ENCODE measurements at places on chromosomes 7 and 10. TPM values are rescaled to one million over a fixed set of nuclear protein-coding genes. Genes with fewer than 3 reads are reported as not detected.

DNA sequence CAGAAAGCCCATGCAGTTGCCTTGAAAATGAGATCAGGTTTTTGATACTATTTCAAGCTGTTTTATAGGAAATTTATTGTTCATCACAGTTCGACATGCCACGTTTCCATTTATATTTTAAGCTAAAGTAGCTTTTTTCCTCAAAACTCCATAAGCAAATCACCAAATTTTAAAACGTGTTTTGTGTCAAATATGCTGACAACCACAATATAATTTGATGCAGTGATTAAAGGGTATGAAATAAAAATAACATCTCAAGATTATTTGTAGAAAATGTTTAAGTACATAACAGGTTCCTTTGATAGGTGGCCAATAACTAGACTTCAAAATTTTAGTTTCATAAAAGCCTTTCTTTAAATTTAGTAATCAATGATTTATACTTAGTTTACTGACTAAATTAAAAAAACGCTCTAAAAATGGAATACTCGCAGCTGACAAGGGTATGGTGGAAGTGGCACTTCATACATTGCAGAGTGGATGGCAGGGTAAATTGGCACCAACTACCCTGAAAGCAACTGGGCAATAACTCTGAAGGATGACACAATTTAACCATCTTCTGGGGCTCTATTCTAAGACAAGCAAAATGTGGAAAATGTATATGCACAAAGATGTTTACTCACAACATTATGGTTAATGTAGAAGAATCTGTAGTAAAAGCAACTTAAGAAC lies 481.6 kb downstream of the TNS3 start:
- no peaks in the 10 kb centered on the region for H3K36me3 ChIP-seq
- no peaks in the 10 kb centered on the region for H3K27me3 ChIP-seq
- no peak overlapping the region for H3K4me3 ChIP-seq
- no peaks in the 10 kb centered on the region for H3K4me1 ChIP-seq
- no peak for DNase-seq

The TEX36 gene
- 0.40 TPM for total RNA-seq

DNA sequence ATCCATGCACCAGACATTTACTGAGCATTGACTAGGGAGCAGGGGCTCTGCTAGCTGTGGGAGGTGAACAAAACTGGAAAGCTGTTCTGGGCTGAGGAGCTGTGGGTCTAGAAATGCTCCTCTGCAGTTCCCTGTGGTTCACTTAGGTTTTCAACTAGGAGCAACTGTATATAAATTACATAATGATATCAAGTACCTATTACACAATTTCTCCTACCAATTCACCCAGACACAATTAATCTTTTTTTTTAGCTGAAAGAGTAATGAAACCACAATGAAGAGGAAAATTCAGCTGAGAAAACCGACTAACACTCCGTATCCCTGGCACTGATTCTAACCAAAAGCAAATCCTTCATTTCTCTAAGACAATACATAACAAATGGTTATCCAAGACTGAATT lies 39.4 kb downstream of the COL28A1 start:
- H3K4me1 ChIP-seq: no peaks in the 10 kb centered on the region
- H3K27ac ChIP-seq: no peak overlapping the region
- DNase-seq: no peak
- H3K4me3 ChIP-seq: no peak overlapping the region
- no peaks in the 10 kb centered on the region for H3K36me3 ChIP-seq

The DTX2 gene
- 7.1 TPM for total RNA-seq

- H3K4me3 ChIP-seq: no peak overlapping the region
- no peaks in the 10 kb centered on the region for H3K27me3 ChIP-seq
- no peaks in the 10 kb centered on the region for H3K4me1 ChIP-seq
- no peak for DNase-seq
- no peaks in the 10 kb centered on the region for H3K36me3 ChIP-seq
Measured at GRCh38 chr10:9781666-9782065, 1236.0 kb upstream of the CELF2 start.

GRCh38 chr7:50507898-50508470 lies 57.2 kb downstream of the DDC start:
- no peak overlapping the region for H3K4me3 ChIP-seq
- no peak for DNase-seq
- no peaks in the 10 kb centered on the region for H3K4me1 ChIP-seq
- no peaks in the 10 kb centered on the region for H3K27me3 ChIP-seq
- no peak overlapping the region for H3K27ac ChIP-seq

- H3K27me3 ChIP-seq: no peaks in the 10 kb centered on the region
- H3K36me3 ChIP-seq: no peaks in the 10 kb centered on the region
- no peaks in the 10 kb centered on the region for H3K4me1 ChIP-seq
- peak; percentile 70 for DNase-seq
Measured at GRCh38 chr7:28478656-28479055, 66.3 kb downstream of the CREB5 start.

GRCh38 chr10:11304906-11305585 lies 287.4 kb downstream of the CELF2 start:
- DNase-seq: no peak
- H3K27me3 ChIP-seq: no peaks in the 10 kb centered on the region
- no peak overlapping the region for H3K27ac ChIP-seq
- no peak overlapping the region for H3K4me3 ChIP-seq
- peaks cover 19% of the 10 kb centered on the region for H3K4me1 ChIP-seq

DNA sequence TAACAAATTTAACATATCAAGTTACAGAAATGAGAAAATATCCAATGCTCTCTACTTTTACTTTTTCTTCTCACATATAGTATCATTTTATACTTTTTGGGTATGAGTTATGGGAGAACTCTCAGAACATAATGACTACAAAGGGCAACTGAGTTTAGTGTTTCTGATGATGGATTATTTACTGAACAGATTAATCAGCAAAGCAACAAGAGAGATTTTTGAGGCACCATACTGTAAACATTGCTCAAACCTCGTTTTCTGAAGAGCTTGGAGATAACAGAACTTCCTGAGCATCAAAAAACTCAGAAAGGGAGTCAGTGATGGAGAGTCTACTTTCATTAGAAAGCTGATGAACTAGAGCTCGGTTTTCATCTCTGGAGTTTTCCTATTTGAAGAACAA lies 84.8 kb upstream of the GSDME start:
- H3K27ac ChIP-seq: no peak overlapping the region
- no peaks in the 10 kb centered on the region for H3K27me3 ChIP-seq
- no peak overlapping the region for H3K4me3 ChIP-seq
- no peak for DNase-seq
- no peaks in the 10 kb centered on the region for H3K4me1 ChIP-seq

- H3K4me3 ChIP-seq: no peak overlapping the region
- H3K36me3 ChIP-seq: no peaks in the 10 kb centered on the region
- H3K4me1 ChIP-seq: no peaks in the 10 kb centered on the region
- no peaks in the 10 kb centered on the region for H3K27me3 ChIP-seq
- H3K27ac ChIP-seq: no peak overlapping the region
Measured at GRCh38 chr10:110556969-110557601, 10.4 kb upstream of the SMC3 start.

The IGFBP3 gene
- total RNA-seq: 45.9 TPM

- H3K27me3 ChIP-seq: no peaks in the 10 kb centered on the region
- H3K4me1 ChIP-seq: no peaks in the 10 kb centered on the region
- no peak overlapping the region for H3K4me3 ChIP-seq
Measured at GRCh38 chr10:4136121-4136520, 351.1 kb upstream of the KLF6 start.

- H3K27me3 ChIP-seq: no peaks in the 10 kb centered on the region
- H3K36me3 ChIP-seq: no peaks in the 10 kb centered on the region
- no peak overlapping the region for H3K4me3 ChIP-seq
- H3K4me1 ChIP-seq: peaks cover 10% of the 10 kb centered on the region
Measured at GRCh38 chr10:35212856-35213255, 86.2 kb downstream of the CREM start.

DNA sequence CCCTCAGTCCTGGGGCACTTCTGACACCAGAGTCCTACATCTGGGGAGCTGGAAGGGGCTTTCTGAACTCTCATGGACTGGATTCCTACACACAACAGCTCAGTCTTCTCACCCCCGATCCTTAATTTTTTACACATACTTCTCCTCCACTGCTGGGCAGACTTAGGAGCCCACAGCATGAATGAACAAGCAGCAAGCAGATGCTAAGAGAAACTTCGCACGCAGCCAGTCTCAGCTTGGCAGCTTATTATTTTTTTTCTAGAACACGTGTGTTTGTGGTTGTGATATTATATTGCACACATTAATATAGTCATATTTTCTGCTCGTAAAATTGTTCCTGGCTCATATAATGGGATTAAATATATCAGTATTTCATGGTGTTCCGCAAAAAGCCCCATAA lies 50.9 kb upstream of the LOXL4 start:
- no peaks in the 10 kb centered on the region for H3K36me3 ChIP-seq
- H3K27ac ChIP-seq: no peak overlapping the region
- H3K4me3 ChIP-seq: no peak overlapping the region
- no peak for DNase-seq
- H3K27me3 ChIP-seq: no peaks in the 10 kb centered on the region

DNA sequence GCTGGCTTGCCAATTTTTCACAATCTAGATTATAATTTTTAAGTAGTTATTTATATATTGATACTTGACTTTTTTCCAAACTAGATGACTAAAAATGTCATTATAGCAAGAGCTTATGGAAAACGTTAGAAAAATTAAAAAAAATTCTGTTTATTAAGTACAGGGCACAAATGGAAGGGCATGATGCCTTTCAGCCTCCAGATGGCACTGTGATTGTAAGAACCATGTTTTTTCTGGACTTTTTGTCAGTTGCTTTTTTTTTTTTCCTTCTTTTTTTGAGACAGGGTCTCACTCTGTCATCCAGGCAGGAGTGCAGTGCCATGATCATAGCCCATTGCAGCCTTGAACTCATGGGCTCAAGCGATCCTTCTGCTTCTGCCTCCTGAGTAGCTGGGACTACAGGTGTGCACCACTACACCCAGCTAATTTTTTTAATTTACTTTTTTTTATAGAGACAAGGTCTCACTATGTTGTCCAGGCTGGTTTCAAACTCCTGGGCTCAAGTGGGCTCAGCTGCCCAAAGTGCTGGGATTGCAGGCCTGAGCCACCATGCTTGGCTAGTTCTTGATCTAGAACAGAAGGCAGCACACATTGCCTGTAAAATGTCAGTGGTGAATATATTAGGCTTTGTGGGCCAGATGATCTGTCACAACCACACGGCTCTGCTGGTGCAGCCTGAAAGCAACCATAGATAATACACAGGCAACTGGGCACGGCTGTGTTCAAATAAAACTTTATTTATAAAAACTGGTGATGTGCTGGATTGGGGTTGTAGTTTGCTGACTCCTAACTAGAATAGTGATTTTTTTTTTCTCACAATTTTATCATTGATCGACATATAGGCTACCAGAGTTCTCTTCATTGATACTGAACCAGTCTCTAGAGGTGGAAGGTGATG lies 27.4 kb downstream of the UCMA start:
- H3K36me3 ChIP-seq: peaks cover 2% of the 10 kb centered on the region
- H3K27me3 ChIP-seq: no peaks in the 10 kb centered on the region
- H3K4me1 ChIP-seq: no peaks in the 10 kb centered on the region
- peak; percentile 26 for DNase-seq

- peaks cover 2% of the 10 kb centered on the region for H3K36me3 ChIP-seq
- peak overlapping the region; percentile 96 for H3K4me3 ChIP-seq
- DNase-seq: no peak
- peaks cover 21% of the 10 kb centered on the region for H3K4me1 ChIP-seq
Measured at GRCh38 chr10:110208614-110209453, 1.4 kb downstream of the MXI1 start.

GRCh38 chr10:62264702-62265436 lies 3.8 kb downstream of the RTKN2 start:
- no peaks in the 10 kb centered on the region for H3K27me3 ChIP-seq
- H3K4me1 ChIP-seq: peaks cover 6% of the 10 kb centered on the region
- no peak overlapping the region for H3K27ac ChIP-seq
- no peaks in the 10 kb centered on the region for H3K36me3 ChIP-seq
- H3K4me3 ChIP-seq: no peak overlapping the region

The CYCS gene
- total RNA-seq: 94.7 TPM

DNA sequence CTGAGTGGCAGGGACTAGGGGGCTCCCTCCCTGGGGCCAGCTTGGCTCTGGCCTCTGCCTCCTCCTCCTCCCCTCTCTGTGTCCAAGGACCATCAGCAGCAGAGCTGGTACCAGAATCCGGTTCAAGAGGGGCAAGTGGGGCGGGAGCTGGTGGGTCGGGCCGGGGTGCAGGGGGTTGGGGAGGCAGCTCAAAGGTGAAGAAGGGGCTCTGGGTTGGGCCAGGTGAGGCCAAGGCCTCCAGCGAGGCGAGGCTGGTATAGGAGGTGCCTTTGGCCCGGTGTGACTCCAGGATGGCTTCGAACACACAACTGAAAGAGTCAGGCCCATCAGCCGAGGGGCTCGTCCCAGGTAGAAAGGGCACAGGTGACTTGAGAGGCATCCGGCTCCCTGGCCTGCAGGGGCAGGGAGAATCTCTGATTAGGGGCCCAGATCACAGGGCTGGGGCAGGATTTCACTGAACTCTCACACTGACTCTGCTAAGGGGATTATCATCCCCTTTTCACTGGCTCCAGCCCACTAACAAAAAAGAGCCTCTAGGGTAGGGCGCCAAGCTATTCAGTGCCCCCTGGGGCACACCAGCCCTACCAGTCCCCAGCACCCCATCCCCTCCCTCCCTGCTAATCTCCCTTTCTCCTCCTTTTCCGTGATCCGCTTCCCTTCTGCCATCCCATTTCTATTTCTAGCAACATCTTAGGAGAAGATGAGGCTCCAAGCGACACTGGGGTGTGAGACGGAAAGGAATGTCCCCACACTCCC lies 4.6 kb downstream of the PSD start:
- peaks cover 73% of the 10 kb centered on the region for H3K4me1 ChIP-seq
- no peak for DNase-seq
- H3K36me3 ChIP-seq: peaks cover 40% of the 10 kb centered on the region
- H3K4me3 ChIP-seq: no peak overlapping the region
- H3K27me3 ChIP-seq: peaks cover 10% of the 10 kb centered on the region

The MDH2 gene
- 67.4 TPM for total RNA-seq

The SKIDA1 gene
- total RNA-seq: 6.1 TPM

DNA sequence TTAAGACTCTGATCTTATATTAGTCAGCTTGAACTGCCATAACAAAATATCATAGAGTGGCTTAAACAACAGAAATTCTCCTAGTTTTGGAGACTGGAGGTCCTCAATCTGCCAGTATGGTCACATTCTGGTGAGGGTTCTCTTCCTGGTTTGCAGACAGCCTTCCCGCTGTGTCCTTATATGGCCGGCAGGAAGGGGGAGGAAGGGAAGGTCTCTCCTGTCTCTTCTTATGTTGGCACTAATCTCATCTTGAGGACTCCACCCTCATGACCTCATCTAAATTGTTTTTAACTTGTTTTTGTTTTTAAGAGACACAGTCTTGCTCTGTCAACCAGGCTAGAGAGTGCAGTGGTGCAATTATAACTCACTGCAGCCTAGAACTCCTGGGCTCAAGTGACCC lies 53.1 kb downstream of the VPS41 start:
- no peak overlapping the region for H3K27ac ChIP-seq
- H3K36me3 ChIP-seq: no peaks in the 10 kb centered on the region
- H3K27me3 ChIP-seq: no peaks in the 10 kb centered on the region
- no peak overlapping the region for H3K4me3 ChIP-seq
- H3K4me1 ChIP-seq: no peaks in the 10 kb centered on the region

GRCh38 chr10:3418041-3418754 lies 245.6 kb upstream of the PITRM1 start:
- peaks cover 1% of the 10 kb centered on the region for H3K4me1 ChIP-seq
- no peaks in the 10 kb centered on the region for H3K27me3 ChIP-seq
- DNase-seq: no peak
- no peak overlapping the region for H3K27ac ChIP-seq
